ENCODE measurements at places on chromosomes 2 and 18.

- DNase-seq: peak; percentile 25
Measured at GRCh38 chr18:23689031-23689615, at the start of gene LAMA3. Gene LAMA3, plus strand, starts transcription at chr18:23689453. Its CDS starts 231 bp downstream, at chr18:23689684.

DNA sequence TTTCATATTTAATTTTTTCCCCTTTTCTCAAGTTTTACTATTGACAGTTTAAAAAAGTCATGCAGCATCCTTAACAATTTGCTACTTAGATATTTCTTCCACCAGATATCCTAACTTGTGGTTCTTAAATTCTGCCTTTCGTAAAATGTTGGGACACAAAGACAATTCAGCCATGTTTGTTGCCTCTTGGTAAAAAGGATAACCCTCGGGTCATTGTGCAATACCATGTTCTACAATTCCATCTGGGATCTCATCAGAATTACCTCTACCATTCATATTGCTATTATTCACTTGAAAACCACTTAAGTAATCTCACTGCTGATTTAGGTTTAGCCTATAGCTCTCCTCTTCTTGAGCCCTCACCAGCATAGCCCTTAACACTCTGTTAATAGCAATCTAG, 13.2 kb upstream of the REG1B start:
- DNase-seq: no peak

DNA sequence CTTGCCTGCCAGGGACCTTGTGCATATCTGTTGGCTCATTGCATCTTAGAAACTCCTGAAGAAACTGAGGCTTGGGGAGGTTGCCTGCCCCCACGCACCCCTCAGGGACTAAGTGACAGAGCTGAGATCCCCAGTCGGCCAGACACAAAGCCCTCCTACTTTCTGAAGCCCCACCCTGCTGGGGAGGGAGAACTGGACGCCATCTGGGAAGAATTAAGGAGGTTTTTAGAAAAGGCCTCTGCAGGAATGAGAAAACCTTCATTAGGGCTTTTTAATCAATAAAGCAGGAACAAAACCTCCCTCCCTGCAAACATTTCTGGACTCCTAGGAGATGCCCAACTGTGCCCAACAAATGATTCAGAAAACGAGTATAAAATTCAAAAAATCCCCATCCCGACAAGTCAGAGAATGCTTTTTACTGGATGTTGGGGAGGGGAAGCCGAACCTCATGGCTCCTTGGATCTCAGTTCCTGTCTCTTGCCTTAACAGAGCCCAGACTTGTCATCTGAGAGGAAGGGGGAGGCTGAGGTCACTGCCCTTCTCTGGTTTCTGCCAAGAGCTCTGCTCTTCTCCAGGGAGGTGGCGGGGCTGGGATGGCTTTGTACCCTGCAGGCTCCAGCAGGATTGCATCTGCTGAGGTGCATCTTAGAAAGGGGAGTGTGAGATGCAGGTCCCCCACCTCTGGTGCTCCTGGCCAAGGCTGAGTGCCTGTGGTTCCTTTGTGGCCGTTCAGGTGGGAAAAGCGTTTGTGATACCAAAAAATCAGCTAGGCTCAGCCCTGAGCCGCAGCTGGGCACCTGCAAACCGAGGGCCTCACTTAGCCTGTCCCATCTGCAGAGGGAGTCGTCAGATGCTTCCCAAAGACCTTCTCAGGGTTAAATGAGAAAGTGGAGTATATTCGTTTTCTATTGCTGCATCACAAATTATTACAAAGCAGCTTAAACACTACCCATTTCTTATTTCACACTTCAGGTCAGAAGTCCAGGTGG, 142.4 kb downstream of the ZFP36L2 start:
- no peak for DNase-seq

- DNase-seq: peak; percentile 35
Measured at GRCh38 chr18:49178736-49179135, 228.0 kb upstream of the SMAD7 start.

DNA sequence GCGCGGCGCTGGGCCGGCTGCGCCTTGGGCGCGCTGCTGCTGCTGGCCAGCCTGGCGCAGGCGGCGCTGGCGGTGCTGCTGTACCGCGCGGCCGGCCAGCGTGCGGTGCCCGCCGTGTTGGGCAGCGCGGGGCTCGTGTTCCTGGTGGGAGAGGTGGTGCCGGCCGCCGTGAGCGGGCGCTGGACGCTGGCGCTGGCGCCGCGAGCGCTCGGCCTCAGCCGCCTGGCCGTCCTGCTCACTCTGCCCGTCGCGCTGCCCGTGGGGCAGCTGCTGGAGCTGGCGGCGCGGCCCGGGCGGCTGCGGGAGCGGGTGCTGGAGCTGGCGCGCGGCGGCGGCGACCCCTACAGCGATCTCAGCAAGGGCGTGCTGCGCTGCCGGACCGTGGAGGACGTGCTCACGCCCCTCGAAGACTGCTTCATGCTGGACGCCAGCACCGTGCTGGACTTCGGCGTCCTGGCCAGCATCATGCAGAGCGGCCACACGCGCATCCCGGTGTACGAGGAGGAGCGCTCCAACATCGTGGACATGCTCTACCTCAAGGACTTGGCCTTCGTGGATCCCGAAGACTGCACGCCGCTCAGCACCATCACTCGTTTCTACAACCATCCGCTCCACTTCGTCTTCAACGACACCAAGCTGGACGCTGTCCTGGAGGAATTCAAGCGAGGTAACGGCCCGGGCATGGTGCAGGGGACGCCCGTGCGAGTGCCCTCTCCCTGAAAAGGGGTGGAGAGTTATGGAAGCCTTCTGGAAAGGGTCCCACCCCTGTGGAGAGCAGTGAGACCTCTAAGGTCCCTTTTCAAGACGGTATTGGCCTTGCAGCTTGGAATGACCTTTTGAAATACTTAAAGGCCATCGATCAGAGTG, 1.0 kb downstream of the CNNM3 start:
- DNase-seq: no peak

- no peak for DNase-seq
Measured at GRCh38 chr2:210568108-210568507, 11.7 kb downstream of the CPS1 start.

DNA sequence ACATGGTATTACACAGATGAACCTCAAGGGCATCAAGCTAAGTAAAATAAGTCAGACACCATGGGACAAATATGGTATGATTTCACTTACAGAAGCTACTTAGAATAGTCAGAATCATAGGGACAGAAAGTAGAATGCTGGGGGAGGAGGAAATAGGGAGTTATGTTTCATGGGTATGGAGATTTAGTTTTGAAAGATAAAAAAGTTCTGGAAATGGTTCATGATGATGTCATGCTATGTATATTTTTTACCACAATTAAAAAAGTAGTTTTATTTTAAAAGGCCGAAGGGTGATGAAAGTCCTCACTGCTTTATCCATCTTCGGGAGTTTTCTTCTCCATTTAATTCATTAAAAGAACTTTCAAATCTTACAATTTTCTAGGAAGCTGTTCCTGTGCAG, 181.9 kb downstream of the CALCRL start:
- DNase-seq: no peak

- no peak for DNase-seq
Measured at GRCh38 chr2:219112651-219113338, 47.8 kb downstream of the NHEJ1 start.

DNA sequence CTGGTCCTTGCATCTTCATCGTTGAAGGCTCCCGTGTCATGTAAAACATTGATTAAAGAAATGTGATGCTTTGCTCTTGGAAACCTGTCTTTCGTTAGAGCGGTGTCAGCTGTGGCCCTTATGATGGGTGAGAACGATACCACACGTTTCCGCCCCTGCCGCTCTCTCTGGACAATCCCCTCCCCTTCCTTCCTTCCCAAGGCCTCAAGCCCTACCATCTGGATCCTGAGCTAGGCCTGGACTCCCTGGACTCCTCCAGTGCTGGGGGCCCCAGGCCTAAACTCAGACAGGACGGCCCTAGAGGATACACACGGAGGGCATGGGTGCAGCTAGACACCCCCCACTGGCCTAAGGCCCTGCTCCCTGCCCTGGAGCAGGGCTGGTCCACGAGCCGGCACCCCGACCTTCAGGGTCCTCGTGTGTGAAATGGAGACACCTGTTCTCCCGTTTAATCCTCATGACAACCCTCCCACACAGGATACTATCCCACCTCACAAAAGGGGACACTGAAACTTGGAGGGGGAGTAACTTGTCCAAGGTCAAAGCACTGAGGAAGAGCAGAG, 13.2 kb downstream of the BIN1 start:
- no peak for DNase-seq

DNA sequence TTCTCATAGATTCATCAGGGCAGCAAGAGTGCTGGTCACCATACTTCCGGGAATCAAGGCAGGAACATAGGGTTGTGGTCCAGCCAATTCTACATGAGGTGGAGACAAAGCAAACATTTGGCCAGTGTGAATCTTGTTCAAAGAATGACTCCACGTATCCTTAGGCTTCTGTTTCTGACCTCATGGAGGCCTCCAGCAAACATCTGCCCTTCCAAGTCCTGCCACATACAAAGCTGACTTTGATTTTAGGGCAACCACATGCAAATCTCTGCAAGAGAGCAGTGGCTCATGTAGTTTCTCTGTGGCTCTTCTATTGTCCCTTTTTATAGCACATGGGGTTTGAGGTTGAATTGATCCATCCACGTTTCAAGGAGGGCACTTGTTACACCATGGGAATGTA, 132.1 kb upstream of the MMADHC start:
- DNase-seq: no peak

DNA sequence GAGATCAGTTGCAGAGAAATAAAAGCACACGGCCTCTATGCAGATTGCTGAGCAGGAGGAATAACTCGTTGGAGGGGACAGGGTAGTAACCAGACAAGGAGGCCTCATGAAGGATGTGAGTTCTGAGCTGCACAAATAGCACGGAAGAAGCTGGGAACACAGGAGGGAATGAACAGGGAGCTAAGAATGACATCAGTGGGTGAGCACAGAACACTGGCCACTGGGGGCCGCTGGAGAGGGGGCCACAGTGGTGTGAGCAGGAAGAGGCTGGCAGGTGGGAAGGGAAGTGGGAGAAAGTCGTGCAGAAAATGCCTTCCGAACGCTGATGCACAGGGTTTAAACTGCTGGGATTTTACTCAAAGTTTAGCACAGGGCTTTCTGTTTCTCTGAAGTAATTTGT, 61.0 kb downstream of the ZAP70 start:
- no peak for DNase-seq
